ENCODE measurements at places on chromosomes 3 and 15.

DNA sequence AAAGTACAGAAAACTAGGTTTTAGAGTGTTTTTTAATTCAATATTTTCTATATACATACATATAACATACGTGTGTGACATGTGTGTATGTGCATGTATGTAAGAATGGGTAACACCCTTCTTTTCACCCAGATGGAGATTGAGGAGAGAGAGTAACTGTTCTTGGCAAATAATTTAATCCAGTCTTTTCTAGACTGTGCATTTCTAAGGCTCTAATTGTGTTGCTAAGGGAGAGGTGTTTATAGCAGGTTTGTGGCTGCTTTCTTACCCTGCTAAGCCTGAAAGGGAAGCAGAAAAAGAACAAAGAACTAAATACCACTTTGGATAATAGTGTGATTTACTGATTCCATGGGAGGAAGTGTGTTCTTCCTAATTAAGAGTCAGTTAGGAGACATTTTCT is 46.0 kb upstream of the ALDH1L1 start:
- DNase-seq = no peak

DNA sequence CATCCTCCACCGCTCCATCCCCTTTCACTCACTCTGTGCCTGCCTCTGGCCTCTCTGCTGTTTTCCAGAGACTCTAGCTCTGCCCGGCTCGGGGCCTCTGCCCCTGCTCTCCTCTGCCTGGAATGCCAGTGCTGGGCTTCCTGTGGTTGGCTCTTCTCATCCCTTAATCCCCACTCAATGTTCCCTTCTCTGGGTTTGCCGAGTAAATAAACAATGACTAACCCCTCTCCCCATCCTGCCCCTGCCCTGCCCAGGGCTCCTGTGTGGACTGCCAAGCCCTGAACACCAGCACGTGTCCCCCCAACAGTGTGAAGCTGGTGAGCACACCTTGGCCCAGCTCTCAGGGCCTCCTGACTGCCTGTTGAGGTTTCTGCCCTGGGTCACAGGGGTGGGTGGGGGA is 12.2 kb downstream of the STAB1 start:
- DNase-seq = no peak

DNA sequence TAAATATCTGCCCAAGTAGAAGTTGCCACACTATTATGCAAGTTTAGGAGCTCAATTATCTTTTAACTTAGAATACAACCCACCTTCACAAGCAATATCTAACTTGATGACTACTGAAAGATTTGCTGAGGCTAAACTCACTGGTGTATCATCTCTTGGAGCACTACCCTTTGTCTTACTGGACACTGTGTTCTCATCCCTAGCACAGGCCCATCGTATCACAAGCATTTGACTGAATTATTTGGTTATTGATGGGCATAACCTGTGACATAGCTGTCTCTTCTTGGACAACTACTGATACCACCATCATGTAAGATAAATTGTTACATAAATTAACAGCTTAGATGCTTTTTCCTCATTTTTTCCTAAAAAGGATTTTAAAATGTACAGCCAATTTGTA is 216.2 kb upstream of the THBS1 start:
- DNase-seq = no peak

DNA sequence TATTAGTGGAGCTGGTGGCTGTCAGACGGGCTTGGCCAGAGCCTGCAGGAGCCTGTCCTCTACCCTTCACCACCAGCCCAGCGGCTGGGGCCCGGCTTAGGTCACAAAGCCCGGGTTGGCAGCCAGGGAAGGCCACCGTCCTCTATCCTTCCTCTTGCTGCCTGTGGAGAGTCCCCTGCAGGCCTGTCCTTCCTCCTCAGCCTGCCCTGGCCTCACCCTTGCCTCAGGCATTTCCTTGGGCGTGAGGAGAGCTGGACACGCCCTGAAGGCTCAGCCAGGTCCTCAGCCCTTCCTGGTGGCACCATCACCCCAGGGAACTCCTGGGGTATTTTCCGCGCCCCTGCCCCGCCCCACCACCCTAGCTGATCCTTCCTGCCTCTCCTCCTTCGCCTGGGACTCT is 7.7 kb downstream of the CHAC1 start:
- DNase-seq = no peak

DNA sequence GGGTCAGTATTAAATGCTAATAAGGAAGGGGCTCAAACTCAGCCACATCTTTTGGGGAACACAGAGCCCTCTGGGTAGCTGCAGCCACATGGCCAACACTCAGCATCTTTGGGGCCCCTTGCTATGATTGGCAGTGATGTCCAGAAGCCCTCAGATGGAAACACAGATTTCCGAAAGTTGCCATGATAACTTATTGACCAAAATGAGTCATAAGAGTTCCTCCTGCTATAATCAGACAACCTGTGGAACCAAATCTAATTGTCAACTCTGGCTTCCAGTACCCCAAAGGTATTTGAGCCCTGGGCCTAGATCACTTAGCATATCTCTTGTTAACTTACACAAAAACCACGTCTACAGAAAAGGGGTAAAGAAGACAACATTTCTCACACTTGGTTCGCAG is 392.2 kb downstream of the KCNH8 start:
- DNase-seq = no peak
